ENCODE measurements at places on chromosomes 3 and 15. TPM values are rescaled to one million over a fixed set of nuclear protein-coding genes. Genes with fewer than 3 reads are reported as not detected.

The LRRC34 gene
- total RNA-seq = 2.9 TPM

The WDR49 gene
- total RNA-seq = under 0.01 TPM

The PSTPIP1 gene
- total RNA-seq = 0.56 TPM

The ANKUB1 gene
- total RNA-seq = not detected

The KLF15 gene
- 0.38 TPM for total RNA-seq

The CAND2 gene
- 4.2 TPM for total RNA-seq

The ASB14 gene
- total RNA-seq = not detected
